Activated naive CD4-positive, alpha-beta T cell treated with anti-CD3 and anti-CD28 coated beads, Interleukin-2, amount 50 U/mL, for 16 hours (primary cell): ENCODE measurements at places on chromosomes 4 and X.

GRCh38 chrX:19742826-19743225 is 144.6 kb downstream of the SH3KBP1 start:
- DNase-seq, result no peak

DNA sequence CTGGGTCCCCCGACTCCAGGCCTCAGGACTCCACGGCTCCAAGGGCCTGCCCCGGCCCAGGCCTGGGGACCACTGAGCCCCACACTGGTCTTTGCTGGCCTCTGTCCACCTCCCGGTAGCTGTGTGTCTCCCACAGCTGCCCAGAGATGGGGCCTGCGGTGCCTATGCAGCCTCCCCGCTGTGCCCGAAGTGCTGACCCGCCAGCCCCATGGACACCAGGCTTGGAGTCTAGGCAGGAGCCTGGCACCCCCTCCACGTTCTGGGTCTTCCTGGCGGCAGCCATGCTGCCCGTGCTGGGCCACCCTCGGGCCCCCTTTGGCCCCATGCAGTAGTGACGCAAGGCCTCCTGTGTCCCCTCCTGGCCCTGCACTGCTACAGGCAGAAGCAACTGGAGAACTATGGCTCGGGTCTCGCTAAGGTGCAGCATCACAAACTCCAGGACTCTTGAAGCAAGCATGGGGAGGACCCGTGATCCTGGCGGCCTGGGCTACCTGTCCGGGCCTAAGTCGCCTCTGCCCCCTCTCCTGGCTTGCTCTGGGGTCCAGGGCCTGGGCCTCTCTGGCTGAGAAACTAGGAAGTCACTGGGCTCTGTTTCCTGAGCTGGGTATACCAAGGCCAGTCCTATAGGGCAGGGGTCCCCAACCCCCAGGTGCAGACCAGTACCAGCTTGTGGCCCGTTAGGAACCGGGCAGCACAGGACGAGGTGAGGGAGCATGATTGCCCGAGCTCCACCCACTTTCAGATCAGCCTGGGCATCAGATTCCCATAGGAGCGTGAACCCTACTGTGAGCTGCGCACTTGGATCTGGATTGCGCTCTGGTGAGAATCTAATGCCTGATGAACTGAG is 917 bp downstream of the MYL5 start:
- DNase-seq, result no peak

DNA sequence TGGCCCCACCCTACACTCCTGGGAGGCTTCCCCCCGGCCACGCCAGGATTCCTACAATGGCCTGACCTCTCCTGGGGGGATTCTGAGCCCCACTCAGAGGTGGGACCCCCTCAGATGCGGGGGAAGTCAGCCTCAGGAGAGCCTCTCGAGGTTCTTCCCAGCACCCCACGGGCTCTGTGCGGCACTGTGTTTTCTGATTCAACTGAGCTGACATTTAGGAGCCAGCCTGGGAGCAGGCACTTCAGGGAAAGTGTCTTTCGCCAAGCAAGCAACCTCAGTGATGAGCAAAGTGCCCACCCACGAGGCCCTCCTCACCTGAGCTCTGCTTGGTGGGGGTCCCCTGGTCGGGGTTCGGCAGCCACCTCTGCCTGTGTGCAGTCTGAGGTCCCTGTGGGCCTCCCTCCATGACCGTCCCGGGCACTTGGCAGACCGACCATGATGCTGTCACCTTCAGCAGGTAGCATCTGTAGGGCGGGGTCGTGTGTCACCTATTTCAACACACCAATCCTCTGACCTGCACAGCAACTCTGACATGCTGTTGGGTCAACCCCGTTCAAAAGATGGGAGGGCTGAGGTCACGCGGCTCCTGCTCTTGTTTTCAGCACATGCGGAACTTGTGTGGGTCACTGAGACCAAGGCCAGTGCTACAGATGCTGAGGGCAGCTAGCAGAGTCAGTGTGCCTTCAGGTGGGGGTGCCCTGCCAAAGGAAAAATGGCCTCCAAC is 46.2 kb downstream of the ADRA2C start:
- no peak for DNase-seq

DNA sequence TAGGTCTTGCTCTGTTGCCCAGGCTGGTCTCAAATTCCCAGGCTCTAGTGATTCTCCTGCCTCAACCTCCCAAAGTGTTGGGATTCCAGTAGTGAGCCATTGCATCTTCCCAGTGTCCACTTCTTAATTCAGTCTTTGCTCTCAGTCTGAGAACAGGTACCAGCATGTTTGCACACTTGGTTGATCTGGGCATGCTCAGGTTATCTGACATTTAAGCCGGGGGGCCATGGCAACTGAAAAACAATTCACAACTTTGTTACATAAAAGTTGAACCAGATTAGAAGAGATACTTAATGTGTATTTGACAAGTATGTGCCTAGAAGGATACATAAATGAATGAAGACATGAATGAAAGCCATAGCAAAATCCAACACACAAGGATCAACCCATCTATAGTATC is 39.0 kb downstream of the FGFBP1 start:
- DNase-seq, result no peak

DNA sequence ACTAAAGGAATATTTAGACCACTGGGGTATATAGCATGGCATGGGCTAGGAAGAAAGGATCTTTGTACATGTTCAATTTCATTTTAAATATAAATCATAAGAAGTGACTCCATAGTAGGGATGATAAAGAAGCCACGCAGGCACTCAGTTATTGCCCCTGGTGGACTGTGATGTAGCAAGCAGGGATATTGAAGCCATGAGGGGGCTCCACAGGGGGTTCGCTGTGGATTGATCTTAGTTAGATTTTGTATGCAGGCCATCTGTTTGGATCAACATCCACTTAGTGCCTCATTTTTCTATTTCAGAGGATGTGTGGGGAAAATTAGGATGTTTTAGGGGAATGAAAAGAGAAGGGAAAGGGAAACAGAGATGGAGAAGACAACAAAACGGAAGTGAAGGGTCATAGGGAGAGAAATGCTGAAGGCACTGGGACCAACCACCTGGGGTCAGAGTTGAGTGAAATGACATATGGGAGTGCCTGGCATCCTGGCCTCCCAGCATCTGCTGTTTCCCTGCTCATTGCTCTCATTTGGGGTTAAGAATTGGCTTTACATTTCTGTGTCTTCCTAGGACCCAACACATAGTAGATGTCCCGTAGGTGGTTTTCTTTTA is 11.2 kb upstream of the FREM3 start:
- no peak for DNase-seq

GRCh38 chrX:150602743-150603142 is 34.3 kb downstream of the MTM1 start:
- DNase-seq, result no peak

- no peak for DNase-seq
These were observed 50.2 kb downstream of the UGT2B28 start for GRCh38 chr4:69330345-69331047.
